ENCODE measurements at places on chromosomes 4 and X.
A peak's percentile ranks its signal among the peaks of the same experiment; 100 is the strongest.

DNA sequence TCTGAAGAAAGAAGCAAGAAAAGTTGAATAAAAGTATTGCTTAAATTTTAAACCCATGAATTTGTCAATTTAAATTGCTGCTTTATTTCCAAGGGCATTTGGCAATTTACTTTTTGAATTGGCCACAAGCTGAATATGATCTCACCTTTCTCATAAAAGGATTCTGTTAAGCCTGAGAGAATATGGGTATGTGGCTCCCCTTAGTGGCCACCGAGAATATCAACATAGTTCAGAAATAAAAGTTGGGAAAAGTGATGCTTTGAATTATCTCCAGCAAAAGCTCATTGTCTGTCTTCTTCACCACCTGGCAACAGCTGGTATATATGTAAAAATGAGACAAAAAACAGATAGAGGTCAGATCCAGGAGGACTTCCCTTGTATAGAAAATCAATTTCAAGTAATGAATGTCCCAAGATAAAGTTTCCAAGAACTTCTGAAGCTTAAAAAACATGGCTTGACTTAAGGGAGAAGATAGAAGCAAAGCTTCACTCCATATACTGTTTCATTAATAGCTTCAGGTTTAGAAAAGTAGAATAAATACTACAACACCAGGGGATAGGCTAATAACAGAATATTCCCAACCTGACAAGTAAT, 290.7 kb upstream of the FAM241A start:
- DNase-seq: no peak

DNA sequence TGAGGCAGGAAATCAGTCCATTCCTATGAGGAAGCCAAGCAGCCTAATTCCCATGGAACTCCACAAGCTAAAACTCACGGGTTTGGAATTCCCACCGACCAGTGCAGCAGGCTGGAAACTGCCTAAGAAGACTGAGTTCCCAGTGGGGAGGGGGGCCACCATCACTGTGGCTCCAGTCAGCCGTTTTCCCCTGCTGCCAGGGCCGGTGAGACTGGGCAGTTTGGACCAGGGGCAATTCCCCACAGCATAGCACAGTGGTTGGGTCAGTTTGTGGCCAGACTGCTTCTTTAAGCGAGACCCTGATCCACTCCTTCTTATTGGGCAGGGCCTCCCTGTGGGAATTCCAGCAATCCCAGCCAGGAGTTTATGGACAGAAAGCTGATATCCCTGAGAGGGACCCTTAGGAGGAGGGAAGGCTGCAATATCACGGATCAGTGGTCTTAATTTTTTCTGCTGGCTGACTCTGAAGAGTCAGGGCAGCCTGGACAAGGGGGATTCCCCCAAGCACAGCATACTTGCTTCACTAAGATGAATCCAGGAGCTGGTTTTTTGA, 20.7 kb downstream of the PAGE5 start:
- DNase-seq: no peak

DNA sequence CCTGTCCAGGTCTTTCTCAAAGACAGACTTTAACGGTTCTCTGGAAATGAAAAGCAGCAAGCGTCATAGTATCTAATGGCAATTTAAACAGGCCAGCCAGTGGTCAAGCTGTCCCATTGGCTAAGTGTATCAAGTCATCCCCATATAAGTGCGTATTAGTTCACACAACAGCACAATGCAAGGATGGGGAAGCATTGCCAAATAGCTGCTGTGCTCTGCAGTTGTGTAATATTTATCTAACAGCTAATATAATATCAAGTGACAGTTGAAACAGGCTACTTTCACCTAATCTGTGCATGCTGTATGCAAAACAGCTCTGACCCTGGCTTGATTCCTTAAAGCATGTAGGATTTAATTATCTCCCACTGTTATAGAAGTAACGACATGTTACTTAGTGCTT, 134.8 kb upstream of the PPARGC1A start:
- DNase-seq: no peak

DNA sequence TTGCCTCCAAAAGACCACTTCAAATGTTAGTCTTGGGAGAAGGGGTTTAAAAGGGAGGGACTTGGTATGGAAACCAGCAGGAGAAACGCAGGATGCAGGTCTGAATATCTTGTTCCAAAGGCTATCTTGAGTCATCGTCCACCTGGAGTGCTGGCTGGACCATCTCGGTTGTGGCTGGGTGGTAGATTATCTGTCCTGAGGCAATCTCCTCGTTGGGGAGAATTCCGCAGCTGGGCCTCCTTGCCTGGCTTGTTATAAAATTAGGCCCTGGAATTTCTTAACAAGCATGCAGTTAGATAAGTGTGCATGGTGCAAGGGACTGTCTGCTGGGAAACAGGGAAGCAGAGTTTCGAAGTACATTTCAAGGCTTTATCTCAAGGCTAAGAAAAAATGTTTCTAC, 2045.7 kb upstream of the TENM3 start:
- no peak for DNase-seq

DNA sequence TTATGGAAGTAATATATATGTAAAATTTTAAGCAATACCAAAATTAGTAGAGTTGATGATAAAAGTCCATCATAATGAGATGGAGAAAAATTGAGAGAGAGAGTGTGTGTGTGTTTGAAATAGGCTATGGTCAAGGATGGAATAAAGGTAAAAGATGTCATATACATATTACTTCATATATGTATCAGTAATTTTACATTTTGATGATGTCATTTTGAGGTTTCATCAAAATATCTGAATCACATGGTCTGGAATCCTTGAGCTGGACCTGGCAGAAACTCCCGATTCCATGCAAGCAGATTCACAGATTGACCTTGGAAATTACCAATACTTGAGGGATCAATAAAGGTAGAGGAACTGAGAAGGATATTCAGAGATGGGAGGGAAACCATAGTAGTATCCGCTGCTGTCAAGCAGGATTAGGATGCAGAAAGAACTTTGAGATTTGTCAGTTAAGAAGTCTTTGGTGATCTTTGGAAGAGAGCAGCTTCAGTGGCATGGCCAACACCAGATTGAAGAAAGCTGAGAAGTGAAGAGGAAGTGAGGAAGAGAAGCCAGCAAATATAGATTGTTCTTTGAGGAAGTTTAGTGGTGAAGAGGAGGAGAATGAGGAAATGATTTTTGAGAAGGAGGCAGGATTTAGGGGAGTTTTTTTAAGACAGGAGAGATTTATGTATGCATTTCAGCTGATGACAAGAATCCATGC, 21.5 kb downstream of the DNAAF6 start:
- DNase-seq: no peak

GRCh38 chr4:120528428-120528827, 394.1 kb downstream of the PRDM5 start:
- DNase-seq: no peak

DNA sequence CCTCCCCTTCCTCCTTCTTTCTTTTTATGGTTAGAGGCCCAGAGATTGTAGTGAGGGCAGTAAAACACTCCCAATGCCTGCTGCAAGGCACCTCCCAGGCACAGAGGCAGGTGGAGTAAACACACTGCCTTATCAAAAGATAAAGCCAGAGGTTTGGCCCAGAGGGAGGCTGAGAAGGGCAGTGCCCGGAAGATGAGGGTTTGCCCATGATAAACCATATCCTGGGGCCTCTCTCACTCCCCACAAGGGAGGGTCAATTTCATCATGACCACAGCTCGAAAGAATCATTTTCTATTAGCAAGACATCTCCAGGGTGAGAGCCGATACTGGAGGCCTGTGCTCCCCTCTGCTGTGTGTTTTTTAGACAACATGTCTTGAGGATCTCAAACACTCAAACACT, 98.5 kb upstream of the FAM9C start:
- DNase-seq: no peak

DNA sequence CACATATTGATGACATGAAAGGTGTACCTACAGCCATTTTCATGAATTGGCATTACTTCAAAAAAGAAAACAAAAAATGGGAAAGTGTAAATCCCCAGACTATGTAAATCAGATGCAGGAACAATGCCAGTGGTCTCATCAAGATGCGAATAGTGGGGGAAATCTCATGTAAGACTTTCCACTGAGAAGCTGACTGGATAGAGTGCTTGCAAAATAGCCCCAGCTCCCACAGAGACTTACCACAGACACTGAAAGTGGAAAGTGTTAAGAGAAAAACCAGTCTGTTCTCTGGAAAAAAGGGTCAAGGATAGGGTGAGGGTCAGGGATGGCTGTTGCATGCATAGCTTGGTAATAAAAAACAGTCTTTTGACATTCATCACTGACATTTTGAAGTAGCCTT, 73.2 kb upstream of the ARMCX2 start:
- DNase-seq: no peak

GRCh38 chr4:99248714-99249113, 29.7 kb upstream of the ADH6 start:
- no peak for DNase-seq

- DNase-seq: no peak
These were observed 591.5 kb downstream of the GALNTL6 start for GRCh38 chr4:172404676-172405075.

- no peak for DNase-seq
These were observed 180.4 kb downstream of the SLIT2 start for GRCh38 chr4:20432088-20432487.

DNA sequence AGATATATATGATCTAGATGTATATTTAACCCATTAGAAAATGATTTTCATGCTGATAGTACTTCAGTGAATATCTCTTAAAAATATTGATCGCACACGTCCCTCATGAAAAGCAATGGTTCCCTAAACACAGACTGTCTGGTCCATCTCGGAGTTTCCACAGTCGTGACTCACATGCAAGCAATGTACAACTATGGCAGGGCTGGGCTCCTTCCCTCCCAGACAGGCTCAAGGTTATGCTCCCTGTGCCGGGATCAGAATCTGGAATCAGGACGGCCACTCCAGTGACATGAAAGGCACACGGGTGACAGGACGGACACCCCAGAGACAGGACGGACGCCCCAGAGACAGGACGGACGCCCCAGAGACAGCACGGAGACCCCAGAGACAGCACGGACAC, 40.2 kb upstream of the PPP2R3B start:
- no peak for DNase-seq

DNA sequence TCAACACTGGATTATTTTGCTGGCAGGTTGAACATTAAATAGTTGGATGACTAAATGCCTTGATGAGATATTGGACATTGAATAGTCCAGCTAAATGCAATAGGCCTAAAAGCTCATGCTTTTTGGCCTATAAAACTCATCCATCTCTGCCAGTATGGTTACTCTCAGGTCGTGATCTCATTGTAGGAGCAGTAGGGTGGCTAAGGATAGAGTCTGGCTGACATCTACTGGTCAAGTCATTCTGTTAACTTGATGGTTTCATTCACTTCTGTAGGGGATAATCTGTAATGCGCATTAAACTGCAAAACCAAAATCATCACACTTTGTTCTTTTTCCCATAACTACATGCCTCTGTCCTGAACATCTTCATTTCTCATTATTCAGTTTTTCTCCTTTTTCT, 227.0 kb downstream of the DKK2 start:
- no peak for DNase-seq

- DNase-seq: no peak
These were observed 912.0 kb upstream of the TENM3 start for GRCh38 chr4:181331214-181331613.

- DNase-seq: no peak
These were observed 1.3 kb upstream of the HAND2 start for GRCh38 chr4:173531086-173531965.

DNA sequence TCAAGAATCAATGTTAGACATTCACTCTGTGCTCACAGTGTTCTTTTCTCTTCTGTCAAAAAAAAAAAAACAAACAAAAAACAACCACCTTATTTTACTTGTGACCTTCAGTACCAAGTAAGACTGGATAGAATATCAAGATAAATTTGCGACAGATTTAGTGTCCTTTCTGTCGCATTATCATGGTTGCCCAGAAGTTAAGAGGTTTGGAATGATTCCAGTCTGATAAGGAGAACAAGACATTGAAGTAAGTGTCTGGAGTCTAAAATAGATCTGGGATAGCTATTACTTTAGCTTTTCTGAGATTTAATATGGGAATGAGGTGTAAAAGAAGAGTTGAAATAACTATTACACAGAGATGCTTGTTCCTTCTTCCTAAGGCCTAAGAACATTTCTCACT, 31.7 kb downstream of the SNCA start:
- DNase-seq: no peak

- DNase-seq: no peak
These were observed 15.0 kb downstream of the BST1 start for GRCh38 chr4:15717657-15718416.

- DNase-seq: no peak
These were observed 1.4 kb downstream of the NDNF start for GRCh38 chr4:121070696-121071639.

- no peak for DNase-seq
These were observed 53.2 kb upstream of the CHRNA9 start for GRCh38 chr4:40281913-40282312.

- DNase-seq: no peak
These were observed 9.3 kb upstream of the SEC24B start for GRCh38 chr4:109424093-109424841.

DNA sequence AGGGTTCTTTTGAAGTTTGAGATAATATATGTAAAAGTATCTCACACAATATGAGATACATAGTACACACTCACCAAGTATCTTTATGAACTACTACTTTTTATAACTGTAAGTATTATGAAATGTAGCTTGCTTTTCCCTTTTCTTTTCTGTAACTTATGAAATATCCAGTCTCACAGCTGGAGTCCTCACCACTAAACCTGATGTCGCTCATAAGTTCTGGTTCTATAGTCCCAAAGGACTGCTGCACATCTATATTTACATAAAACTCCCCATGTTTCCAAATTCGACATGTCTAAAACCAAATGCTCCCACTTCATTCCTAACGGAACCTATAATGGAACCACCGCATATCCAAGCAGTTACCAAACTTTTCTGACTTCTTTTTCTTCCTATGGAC, 186.5 kb upstream of the SLC7A11 start:
- no peak for DNase-seq

- DNase-seq: peak; percentile 25
These were observed 5.1 kb upstream of the PLCXD1 start for GRCh38 chrX:275967-276580.
